ENCODE measurements at places on chromosomes 7 and 10.

- no peak for DNase-seq
Observed at GRCh38 chr7:155209478-155210319, 88.0 kb upstream of the INSIG1 start.

DNA sequence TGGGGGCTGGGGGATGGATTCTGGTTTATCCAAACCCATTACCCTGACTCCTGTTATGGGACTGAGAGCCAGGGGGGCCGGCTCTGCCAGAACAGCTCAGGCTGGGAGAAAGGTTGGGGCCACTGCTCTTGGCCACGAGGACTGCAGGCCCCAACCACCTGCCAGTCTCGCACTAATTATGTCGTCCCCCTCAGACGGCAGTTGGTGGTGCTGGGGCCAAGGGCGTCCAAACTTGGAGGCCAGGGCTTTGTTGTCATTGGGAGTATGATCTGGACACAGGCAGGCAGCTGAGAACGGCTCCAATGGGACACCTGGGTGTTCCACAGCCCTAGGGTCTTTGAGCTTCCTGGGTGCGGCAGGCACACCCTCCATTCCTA lies 34.7 kb downstream of the DRGX start:
- no peak for DNase-seq

DNA sequence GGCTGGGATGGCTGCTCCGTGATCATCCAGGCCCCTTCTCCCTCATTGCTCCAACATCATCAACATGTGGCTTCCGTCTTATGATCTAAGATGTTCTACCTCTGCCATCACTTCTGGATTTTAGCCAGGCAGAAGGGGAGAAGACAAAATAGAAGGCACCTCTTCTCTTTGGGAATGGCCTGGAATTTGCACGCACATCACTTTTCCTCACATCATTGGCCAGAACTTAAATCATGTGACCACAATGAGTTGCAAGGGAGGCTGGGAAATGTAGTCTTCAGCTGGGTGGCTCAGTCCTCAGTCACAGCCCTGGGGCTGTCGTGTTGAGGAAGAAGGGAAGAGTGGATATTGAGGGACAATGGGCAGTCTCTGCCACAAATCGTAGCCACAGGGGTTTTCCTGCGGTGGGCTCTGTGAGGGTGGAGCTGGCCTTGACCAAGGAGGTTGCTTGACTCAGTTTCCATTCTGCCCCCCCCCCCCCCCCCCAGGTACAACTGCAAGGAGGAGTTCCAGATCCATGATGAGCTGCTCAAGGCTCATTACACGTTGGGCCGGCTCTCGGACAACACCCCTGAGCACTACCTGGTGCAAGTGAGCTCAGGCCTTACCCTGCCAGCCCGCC lies 50.3 kb downstream of the PALD1 start:
- no peak for DNase-seq

- no peak for DNase-seq
Observed at GRCh38 chr10:119502209-119502608, 40.3 kb downstream of the RGS10 start.

DNA sequence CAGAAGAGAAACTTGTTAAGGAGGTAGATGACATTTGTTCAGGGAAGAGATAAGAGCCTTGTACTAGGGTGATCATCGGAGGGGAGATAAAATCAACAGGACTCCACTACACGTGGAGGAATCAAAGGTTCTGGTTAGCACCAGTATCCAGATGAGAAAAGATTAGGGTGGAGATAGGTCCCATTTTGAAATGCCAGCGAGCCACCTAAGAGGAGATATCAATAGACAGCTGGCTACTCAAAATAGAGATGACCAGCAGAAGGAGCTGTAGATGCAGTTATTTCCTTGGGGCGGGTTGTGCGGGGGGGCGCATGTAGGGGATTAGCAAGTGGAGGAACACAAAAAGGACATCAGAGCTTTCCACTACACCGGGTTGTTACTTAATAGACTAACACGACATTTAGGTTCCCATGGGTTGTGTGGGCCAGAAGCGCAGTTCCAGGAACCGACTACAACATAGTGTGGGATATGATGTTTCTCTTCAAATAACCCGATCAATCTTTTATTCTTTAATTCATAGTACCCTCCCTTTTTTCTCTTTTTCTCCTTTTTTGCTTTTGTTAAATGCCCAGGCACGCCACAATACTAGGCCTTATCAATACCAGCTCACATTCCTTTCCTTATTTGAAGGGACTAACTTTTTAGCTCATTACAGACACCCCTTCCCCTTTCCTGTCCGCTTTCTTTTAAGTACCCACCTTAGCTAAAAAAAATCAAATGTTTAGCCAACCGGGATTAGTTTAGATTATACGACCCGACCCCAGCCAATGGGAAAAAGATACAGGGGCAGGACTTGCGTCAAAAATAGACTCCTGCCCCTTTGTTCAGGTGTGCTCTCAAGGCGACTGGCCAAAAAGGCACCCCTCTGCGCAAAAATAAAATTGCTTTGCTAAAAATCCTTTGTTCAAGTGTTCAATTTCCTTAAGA lies 2.0 kb upstream of the KIF11 start:
- DNase-seq, result no peak

GRCh38 chr7:42348631-42349030 lies 111.6 kb upstream of the GLI3 start:
- DNase-seq, result no peak

DNA sequence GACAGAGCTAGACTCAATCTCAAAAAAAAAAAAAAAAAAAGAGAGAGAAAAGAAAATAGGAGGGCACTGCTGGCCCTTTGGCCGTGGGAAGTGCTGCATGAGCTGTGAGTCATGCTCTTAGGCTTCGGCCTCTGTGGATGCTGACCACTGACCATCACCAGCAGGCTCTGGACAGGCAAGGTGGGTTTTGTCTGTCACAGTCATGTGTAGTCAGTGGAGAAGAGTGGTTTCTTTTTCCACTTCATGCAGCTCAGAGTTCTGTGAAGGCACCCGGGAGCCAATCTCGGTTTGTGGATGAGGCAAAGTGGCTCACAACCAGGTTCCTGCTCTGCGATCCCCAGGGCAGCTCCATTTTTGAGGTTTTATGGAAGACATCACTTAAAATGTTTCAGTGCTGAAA lies 58.1 kb downstream of the PRTFDC1 start:
- DNase-seq, result no peak

DNA sequence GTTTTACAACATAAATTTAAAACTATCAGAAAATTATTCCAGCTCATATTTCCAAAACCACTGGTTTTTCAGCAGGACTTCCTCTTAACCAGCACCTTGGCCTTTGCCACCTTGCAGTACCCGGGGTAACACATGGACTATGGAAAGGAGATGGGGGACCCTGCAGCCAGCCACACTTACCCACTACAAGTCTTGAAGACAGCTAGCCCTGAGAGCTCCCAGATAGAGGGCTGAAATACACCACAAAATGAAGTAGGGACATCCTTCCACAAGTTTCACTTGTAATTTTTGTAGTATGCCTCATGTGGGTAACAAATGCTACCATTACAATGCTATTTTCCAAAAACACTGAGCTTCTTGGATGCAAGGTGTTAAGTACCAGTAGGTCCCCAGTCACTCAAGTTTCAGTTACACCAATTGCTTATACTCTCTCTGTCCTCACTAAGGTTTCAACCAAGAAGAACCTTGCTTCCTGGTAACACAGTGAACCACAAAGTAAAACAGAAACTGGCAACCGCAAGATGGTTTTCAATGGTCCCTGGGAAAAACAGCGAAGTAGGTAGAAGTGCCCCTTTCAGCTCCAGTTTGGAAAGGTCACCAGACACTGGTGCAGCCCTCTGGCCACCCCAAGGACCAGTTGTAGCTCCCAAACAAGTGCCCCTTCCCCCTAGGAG lies 110.9 kb downstream of the SGMS1 start:
- DNase-seq, result no peak

DNA sequence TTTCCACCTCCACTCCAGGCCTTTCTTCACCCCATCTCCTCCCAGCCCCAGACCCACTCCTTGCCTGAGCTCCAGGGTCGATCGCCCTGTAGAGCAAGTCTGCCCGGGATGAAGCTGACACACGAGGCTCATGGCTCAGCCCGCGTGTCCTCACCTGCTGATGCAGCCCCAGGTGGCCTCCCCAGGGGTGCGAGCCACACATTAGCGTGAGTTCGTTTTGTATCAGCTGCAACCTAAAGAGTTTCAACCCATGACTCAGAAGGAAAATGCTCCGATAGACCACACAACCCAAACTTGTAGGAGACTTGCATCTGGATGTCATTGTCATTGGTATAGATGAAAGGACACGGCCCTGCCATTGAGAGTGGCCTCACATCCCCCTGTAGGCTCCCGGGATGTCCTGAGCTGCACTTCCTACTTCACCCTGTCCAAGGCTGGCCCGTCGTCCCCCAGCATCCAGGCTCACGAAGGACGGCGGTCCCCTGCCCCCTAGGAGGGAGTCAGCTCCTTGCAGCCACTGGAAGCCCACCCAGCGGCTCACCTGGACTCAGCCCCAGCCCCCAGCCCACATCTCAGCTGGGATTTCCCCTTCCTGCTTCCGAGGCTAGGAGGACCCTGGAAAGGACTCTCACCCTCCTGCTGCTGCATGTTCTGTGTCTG lies 97.7 kb downstream of the HTR5A start:
- DNase-seq, result no peak

GRCh38 chr7:39757604-39758003 lies 134.2 kb downstream of the RALA start:
- no peak for DNase-seq

GRCh38 chr7:21393937-21394336 lies 33.9 kb upstream of the SP4 start:
- no peak for DNase-seq

DNA sequence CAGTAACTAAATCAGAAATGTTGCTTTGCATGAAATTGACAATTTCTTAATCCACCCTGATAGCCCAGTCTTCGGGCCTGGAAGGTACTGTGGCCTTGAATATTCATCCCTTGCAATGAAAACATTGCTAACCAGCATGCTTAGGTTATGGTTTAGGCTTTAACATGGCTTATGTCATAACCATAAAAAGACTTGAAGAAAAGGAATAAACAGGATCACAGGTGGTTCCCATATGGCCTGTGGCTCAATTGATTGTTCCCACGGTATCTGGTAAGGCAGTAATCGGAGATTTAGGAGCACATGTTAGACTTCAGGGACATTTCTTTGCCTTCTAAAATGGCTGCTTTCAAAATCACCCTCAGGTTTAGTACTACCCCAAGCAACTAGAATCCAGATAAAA lies 139.5 kb downstream of the ST7 start:
- no peak for DNase-seq

DNA sequence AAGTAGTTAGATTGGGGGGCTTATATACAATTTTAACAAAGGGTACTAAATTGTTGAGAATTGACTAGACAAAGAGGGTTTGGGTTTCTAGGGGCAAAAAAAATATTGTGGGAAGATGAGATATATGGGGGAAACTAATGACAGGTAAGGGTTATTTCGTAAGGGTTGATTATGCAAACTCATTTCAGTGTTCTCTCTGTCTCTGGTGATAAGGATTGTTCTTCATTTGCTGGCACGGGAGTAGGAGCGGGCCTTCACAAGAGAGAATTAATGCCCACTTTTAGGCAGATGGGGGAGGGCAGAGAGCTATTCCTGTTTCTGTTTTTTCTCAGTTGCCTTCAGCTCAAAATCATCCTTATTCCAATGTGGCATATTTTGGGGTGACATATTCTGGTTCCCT lies 258.4 kb downstream of the EXOC4 start:
- no peak for DNase-seq
